ENCODE measurements at places on chromosomes 5 and 9. TPM values are rescaled to one million over a fixed set of nuclear protein-coding genes. Genes with fewer than 3 reads are reported as not detected.

PRLR gene
- polyA plus RNA-seq = 0.79 TPM

DNA sequence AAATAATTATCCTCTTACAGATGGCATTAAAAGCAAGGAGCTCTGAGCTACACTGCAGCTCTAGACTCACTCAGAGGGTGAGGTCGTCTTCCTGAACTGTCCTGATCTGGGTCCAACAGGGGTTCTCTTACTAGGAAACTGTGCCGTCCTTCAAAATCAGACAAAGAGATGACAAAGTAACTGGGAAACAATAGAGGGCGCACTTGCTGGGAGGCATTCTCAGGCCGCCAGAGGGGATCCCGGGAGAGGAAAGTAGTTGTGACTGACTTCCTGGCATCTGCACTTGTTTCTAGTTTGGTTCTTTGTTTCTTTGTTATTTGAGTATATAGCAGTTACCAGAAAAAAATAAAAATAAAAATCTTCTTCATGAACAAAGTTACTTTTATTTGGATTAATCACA is 142.9 kb upstream of the MSX2 start:
- DNase-seq = no peak

DNA sequence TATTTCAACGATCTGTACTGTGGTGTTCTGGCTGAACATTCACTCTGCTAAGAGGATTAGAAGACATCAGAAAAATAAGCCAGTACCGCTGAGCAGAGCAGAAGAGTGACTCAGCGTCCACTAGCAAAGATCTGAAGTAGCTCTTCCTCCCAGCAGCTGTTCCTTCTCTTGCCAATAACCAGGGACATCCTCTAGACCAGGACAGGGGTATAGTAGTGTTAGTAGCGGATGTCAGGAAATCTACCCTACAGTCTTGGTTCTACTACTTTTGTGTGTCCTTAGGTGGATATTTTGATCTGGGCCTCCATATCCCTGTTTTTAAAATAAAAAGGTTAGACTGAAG is 103.6 kb downstream of the TSSK1B start:
- no peak for DNase-seq

- no peak for DNase-seq
Measured at GRCh38 chr5:136076881-136077445, 48.2 kb downstream of the TGFBI start.

- DNase-seq = no peak
Measured at GRCh38 chr9:119273984-119274665, 95.1 kb downstream of the BRINP1 start.

DNA sequence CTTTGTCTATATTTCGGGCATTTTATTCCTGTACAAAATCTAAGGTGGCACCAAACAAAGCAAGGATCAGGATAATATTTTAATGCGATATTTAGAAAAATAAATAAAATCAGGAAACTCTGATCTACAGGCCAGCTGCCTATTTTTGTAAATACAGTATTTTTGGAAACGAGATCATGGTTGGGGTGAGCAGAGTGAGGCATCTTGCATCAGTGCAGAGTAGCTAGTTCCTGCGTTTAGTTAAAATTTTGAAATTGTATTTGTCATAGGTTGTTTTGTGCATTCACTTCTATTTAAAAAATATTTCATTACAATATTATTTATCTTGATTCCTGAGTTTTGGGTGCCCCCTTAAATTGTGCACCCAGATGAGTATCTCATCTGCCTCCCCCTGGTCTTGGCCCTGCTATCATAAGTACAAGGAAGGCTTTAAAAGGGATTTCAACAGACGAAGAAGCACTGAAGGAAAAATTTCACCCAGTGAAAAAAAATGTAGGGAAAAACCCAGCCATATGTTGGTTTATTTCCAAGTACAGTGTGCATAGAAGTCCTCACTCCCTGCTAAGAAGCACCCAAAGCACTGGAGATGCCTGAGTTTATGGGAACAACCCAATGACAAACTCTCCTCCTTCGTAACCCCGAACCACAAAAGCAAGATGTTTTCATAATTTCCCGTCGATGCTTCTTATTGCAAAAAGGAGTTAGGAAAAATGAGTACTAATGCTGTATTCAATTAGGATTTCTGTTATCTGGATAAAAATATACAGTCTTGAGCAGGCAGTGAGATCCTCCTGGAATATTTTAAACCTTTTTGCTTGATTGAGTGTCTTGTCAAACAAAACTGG is 304.7 kb upstream of the CLINT1 start:
- DNase-seq = no peak

RALGDS gene
- 4.2 TPM for polyA plus RNA-seq

DNA sequence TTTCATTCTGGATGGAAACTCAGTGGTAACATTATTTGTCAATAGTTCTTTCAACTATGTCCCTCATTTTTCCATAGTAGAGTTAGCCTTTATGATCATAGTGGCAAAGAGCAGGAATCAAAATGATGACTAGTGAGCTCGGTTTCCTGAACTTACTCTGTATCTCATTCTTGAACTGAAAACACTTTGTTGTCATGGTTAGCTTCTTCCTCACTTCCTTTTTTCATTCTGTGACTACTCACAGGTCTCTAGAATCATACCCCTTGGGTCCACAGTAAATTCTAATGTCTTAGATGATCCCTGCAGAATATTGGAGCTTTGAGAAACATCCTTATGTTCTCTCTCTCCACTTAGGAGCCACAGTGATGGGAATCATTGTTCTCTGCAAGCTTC is 29.4 kb upstream of the RECK start:
- DNase-seq = peak; percentile 28

GRCh38 chr5:1659100-1659981 is 135.6 kb upstream of the LPCAT1 start:
- DNase-seq = no peak

- DNase-seq = no peak
Measured at GRCh38 chr9:90464978-90465377, 177.6 kb downstream of the DIRAS2 start.

DNA sequence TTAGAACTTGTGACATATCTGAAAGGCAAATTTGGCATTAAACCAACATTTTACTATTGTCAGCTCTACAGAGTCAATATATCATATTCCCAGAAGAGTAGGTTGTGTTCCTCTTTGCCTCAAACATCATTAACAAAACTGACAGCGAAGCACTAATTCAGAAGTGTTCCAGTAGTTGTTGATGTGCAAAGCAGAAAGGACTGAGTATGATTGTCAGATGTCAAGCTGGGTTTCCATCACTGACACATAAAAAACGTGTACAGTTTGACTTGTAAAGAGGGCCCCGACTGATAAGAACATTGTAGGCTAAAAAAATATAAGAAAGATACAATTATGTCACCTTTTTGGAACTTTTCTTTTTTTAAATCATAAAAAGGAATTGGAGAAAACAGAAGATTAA is 101.5 kb upstream of the ZNF608 start:
- no peak for DNase-seq

Data from CD14-positive monocyte (primary cell).